ENCODE measurements at places on chromosomes 1 and 21. TPM values are rescaled to one million over a fixed set of nuclear protein-coding genes. Genes with fewer than 3 reads are reported as not detected.

Gene LPAR3
- 0.20 TPM for total RNA-seq

Gene TMEM82
- not detected for total RNA-seq

Gene TMPRSS2
- 0.13 TPM for total RNA-seq

Gene CDA
- total RNA-seq, result 43.7 TPM

Gene OSCP1
- total RNA-seq, result 7.4 TPM

Gene ADAMTS4
- total RNA-seq, result 0.01 TPM

Gene DENND2C
- total RNA-seq, result 0.40 TPM

Gene SLAMF9
- total RNA-seq, result 0.41 TPM
